ENCODE measurements at places on chromosomes 5 and 9.

DNA sequence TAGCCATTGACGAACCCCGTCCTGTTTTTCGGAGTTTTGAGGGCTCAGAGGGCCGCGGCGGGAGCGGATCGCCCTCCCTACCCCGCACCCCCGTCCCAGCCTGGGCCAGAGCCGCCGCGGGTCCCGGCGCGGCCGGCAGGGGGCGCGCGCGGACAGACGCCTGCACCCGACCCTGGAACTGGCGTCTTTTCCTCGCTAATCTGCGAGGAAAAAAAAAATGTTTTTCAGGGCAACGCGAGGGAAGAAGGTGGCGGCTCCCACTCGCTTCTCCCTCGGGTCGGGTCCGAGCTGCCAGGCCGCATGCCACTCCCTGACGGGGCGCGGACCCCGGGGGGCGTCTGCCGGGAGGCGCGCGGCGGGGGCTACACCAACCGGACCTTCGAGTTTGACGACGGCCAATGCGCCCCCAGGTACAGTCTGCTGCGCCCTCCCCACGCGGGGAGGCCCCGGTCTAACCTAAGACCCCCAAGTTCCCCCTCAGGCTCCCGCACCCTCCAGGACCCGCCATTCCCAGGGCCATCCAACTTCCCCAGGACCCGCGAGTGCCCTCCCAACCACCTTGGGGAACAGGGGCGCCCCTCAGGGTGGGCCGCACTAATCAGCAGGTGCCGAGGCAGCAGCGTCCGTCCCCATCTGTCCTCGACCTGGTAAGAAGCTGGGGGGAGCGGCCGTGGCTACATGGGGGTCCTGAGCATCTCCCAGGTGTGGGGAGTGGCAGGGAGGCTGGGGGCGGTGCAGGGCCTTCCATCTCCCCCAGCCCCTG lies at the start of gene KCNT1:
KCNT1 (plus strand) TSS at position 227 of the 763 bp plus-strand sequence; CDS start at position 301, 74 bp downstream.
- DNase-seq: peak; percentile 47

- DNase-seq: no peak
Observed at GRCh38 chr5:98454407-98454806, 319.1 kb upstream of the RGMB start.

DNA sequence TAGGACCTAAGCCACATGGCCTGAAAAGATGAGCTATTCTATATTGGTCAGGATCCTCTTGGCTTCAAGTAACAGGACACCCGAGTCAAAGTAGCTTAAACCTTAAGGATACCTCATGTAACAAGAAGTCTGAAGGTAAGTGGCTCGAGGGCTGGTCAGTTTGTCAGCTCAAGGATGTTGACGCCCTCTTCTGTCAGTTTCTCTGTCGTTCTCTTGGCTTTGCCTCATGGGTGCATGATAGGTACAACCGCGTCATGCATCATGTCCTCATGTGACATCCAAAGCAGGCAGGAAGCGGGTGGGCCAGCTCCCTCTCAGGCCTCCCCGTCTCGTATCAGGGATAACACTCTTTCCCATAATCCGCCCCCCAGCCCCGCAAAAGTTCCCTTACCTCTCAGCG lies 22.1 kb upstream of the TCERG1 start:
- DNase-seq: no peak

DNA sequence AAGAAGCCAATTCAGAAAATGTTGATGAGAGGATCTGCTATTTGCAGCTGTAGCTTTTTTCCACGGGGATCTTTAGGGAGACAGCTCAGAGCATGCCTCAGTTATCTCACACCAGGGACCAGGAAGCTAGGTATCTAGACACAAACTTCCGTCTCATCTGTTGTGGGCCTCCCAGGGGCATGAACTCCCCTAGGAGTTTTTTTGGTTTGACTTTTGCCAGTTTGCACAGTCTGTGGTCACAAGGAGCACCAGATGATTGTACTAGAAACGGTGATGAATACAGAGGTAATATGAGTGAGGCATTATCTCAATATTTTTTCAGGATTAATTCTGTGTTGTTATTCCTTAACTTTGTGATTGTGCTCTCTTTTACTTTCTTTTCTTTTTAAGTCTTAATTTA lies 533.2 kb upstream of the SEMA6A start:
- DNase-seq: no peak

GRCh38 chr5:40224421-40224820 lies 455.3 kb upstream of the PTGER4 start:
- DNase-seq: no peak

GRCh38 chr5:11385901-11386293 lies 518.3 kb downstream of the CTNND2 start:
- no peak for DNase-seq

All from right renal cortex interstitium (tissue), 3 donors.